Thymus (tissue), 14 donors: ENCODE measurements at places on chromosomes 5 and 9. TPM values are rescaled to one million over a fixed set of nuclear protein-coding genes. Genes with fewer than 3 reads are reported as not detected.

DOLK gene
- 8.0 TPM for polyA plus RNA-seq

SPINK5 gene
- polyA plus RNA-seq, result 41.6 TPM

DMRT3 gene
- polyA plus RNA-seq, result 0.21 TPM

KCNIP1 gene
- 0.23 TPM for polyA plus RNA-seq

FGF18 gene
- polyA plus RNA-seq, result 0.82 TPM

LRRC19 gene
- under 0.01 TPM for polyA plus RNA-seq

IL7R gene
- polyA plus RNA-seq, result 167 TPM

ROPN1L gene
- polyA plus RNA-seq, result 0.68 TPM

INVS gene
- 5.0 TPM for polyA plus RNA-seq

SPATA31A3 gene
- polyA plus RNA-seq, result not detected

MEIKIN gene
- polyA plus RNA-seq, result 0.09 TPM

ZFP37 gene
- 2.4 TPM for polyA plus RNA-seq

ZNF883 gene
- polyA plus RNA-seq, result 1.6 TPM

DENND4C gene
- 15.4 TPM for polyA plus RNA-seq

FSD1L gene
- polyA plus RNA-seq, result 1.6 TPM

ADAMTS16 gene
- polyA plus RNA-seq, result 0.05 TPM

TAF11L10 gene
- polyA plus RNA-seq, result not detected

SHISAL2B gene
- 0.32 TPM for polyA plus RNA-seq

CNOT8 gene
- polyA plus RNA-seq, result 98.2 TPM

TSLP gene
- polyA plus RNA-seq, result 0.39 TPM

ADGRD2 gene
- 0.50 TPM for polyA plus RNA-seq

FBP2 gene
- polyA plus RNA-seq, result 0.32 TPM

DDX41 gene
- polyA plus RNA-seq, result 71.3 TPM

CTXN3 gene
- polyA plus RNA-seq, result 0.30 TPM

PCDHGA10 gene
- polyA plus RNA-seq, result 0.87 TPM
